ENCODE measurements at places on chromosomes 5 and 9.

DNA sequence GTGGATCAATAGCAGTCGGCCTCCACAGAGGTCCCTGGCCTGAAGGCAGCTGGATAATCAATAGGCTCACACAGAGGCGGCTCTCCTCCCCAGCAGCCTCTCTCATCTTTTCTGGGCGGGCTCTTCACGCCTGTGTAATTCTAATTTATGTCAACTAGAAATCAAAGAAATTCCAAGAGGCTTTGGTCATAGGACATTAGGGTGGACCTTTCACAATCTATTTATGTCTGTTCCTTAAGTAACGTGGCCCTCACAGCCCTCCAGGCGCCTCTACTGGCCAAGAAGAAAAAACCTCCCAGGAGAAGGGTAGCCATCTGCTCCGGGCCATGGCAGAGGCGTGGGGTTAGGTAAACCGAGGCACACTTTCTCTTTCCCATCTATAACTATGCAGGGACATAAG, 205.1 kb upstream of the EFNA5 start:
- DNase-seq: no peak

GRCh38 chr5:34045023-34045422, 2.0 kb upstream of the C1QTNF3 start:
- no peak for DNase-seq

- no peak for DNase-seq
These were observed 73.3 kb downstream of the RXRA start for GRCh38 chr9:134399435-134400056.

DNA sequence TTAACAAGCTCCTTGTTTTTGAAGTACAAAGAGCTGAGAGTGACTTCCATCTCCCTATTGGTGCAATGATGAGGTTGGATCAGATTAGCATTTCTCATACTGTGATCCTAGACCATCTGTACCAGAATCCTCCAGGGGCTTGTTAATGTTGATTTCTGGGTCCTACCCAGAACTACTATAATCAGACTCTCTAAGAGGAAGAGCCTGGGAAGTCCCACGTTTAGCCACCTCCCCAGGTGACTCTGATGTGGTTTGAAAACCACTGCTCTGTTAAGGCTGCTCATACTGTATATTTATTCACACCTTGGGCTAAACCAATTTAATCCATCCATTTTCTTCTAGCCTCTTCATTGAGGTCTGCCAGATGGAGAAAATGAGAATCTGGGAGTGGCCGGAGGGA, 49.6 kb upstream of the SMIM32 start:
- DNase-seq: no peak
